ENCODE measurements at places on chromosomes 3 and 15. TPM values are rescaled to one million over a fixed set of nuclear protein-coding genes. Genes with fewer than 3 reads are reported as not detected.

The ZFYVE19 gene
- total RNA-seq = 24.6 TPM

The IMPG2 gene
- total RNA-seq = 0.45 TPM

The TGM4 gene
- total RNA-seq = not detected

The TRIM42 gene
- total RNA-seq = not detected

The CDC25A gene
- 29.0 TPM for total RNA-seq

The ONECUT1 gene
- not detected for total RNA-seq

- DNase-seq = no peak
Observed at GRCh38 chr3:182165234-182165633, 453.5 kb downstream of the SOX2 start.

DNA sequence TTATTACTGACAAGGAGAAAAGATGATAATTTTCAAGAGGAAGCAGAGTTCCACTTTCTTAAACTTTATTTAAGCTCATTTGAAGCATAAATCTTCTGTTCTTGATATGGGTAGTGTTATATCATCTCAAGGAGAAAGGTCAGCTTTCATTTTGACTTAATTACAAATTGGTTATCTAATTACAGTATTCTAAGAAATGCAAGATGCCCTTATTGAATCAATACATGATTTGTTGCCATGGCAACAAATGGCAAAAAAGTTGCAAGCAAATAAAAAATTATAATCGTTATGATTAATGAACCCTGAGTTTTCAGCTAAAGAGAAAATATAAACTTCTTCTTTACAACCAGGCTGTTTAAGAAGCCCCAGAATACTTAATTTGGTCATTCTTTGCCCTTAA is 622.7 kb downstream of the RBMS3 start:
- no peak for DNase-seq

DNA sequence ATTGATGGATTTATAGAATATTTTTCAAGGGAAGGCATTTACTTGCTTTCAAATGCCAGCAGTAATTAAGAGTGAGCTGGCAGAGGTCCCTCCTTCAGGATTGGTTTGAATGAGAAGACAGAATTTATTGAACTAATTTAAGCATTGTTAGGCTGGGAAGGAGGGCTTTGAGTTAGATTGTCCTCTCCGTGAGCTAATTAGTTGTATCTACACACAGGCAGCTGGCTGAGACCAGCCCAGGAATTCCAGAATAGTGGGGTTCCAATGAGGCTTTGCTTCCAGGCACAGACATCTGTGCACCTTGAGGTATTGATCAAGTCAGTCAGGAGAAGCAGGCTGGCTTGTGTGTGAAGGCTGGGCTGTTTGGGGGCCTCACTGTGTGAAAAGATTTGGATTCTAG is 124.0 kb upstream of the WNT5A start:
- DNase-seq = no peak

DNA sequence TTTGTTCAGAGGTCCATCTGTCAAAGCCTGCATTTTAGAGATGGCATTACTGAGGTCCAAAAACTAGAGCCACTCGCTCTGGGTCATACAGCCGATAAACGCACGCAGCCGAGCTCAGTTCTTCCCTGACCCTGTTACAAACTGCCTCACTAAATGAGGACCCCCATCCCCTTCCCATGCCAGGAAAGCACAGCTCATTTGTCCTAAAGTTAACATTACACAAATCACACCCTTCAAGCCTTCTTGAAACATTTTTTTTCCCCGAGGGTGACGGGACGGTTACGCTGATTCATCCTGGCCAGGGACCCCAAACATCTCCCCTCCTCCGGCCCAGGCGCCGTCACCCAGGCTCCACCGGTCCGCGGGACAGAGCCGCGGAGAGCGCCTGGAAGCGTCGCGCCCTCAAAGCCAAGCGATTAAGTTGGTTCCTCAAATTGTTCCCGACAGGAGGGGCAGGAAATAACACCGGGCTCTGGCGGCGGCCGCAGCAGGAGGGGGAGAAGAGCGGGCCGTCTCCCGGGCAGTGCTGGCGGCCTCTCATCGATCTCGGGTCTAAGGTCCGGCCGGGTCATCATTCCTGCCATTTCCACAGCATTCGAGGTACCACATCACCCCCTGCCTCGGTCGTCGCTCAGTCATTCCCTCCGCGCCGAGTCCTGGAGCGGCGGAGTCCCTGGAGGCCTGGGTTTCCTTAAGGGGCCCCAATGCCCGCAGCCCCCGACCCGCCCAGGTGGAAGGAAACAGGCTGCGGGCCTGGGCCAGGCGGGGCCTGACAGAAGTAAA is 619 bp upstream of the CMTM8 start:
- DNase-seq = no peak

- no peak for DNase-seq
Observed at GRCh38 chr3:169058681-169059080, 604.8 kb downstream of the MECOM start.

DNA sequence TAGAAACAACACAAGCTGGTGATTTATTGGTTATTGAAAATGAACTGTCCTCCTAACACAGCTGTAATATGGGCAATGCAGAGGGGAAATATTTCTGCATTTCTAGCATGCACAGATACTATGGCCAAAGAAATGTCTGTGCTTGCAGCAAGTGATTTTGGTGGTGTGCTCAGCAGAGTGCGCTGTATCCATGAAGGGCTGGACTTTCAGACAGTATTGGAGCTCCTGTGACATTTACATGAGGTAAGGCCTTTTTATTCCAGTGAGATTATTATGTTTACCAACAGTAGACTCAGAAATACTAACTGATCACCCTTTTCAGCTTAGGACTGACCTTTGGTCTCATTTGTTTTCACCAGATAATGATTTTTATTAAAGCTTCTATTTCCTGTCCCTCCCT is 1302.6 kb upstream of the EPHA6 start:
- DNase-seq = no peak

- DNase-seq = no peak
Observed at GRCh38 chr3:107753494-107753893, 230.7 kb downstream of the BBX start.

DNA sequence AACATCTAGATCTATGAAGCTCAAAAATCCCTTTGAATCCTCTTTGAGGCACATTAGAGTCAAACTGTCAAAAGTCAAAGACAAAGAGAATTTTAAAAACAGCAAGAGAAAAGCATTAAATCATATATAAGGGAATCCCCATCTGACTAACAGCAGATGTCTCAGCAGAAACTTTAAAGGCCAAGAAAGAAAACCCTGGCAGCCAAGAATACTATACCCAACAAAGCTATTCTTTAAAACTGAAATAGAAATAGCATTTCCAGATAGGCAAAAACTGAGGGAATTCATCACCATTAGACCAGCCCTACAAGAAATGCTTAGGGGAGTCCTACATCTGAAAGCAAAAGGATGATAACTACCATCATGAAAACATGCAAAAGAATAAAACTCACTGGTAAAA is 211.2 kb upstream of the PDZRN3 start:
- DNase-seq = no peak

- no peak for DNase-seq
Observed at GRCh38 chr15:35309886-35310285, 224.8 kb upstream of the NANOGP8 start.

DNA sequence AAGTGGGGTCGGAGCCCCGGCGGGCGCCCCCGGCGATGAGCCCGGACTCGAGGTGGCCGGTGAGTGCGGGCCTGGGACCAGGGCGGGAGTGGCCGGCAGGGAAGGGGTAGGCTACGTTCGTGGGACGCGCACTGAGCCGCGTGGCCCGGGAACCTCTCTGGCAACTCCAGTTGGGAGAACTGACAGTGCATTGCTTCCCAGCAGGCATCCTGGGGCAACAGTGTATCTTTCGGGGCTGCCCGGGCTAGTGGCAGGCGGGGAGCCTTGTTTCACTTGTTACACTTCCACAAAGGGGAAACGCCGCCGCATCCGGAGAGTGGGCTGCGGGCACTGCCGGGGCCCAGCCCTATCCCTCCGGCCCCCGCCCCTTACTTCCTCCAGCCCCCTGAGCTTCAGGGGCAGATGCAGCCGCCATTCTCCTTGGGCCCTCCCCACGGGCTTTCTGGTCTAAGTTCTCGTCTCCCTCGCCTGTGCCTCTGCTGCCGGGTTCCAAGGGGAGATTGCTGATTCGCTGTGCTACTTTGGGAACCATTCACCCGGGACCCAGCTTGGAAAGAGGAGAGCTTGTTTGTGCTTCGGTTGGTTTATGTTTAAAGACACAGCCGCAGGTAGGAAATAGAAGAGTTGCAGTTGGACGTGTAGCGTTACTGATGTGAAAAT is 675 bp downstream of the BRPF1 start:
- DNase-seq = peak; percentile 70

DNA sequence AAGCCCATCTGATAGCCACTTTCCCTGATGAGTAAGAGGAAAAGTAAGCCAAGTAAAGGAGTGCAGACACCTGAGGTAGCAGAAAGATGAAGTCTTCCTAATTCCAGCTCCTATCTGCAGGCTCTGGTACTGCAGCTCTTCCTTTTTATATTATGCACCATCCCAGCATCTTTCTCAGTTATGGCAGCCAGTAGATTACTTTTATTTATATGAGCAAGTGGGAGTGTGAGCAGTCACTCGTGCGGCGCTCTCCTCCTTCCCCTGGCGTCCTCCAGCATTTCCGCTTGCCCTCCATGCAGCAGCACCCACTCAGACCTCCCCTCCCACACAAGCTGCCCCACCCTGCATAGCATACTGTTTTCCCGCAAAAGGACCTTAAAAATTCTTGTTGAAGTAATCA is 465.9 kb upstream of the DPPA4 start:
- DNase-seq = no peak

GRCh38 chr3:34725774-34726173 is 913.6 kb upstream of the ARPP21 start:
- no peak for DNase-seq

DNA sequence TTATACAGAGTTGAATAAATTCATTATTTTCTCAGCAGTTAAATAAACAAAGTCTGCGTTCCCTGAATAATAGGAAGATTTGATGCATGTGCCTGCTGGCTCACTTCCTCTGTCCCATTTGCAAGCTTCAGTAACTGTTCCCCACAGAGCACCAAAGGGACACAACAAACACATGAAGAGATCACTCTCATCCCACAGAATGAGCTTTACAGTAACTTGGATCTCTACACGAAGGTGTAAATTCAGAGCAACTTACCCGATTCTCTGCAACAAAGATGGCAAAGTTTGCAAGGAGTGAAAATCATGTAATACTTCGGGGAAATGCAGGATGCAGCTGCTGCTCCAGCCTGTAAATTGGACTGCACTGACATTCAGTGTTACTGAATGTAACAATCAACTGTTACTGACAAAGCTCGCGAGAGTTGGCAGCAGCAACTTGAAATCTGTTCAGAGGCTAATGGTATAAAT is at the start of gene BCHE:
BCHE (minus strand) TSS at position 366 of the 468 bp plus-strand sequence. CDS start 6,390 bp downstream, outside the sequence.
- no peak for DNase-seq

All from activated naive CD4-positive, alpha-beta T cell treated with anti-CD3 and anti-CD28 coated beads, Interleukin-2, amount 50 U/mL, for 72 hours (primary cell).